Tongue (tissue), 3 donors: ENCODE measurements at places on chromosomes 7 and 10. TPM values are rescaled to one million over a fixed set of nuclear protein-coding genes. Genes with fewer than 3 reads are reported as not detected.

Gene CCDC172
- total RNA-seq = not detected

Gene PON1
- not detected for total RNA-seq

Gene MBL2
- not detected for total RNA-seq

- DNase-seq = peak; percentile 95
These were observed 254.1 kb downstream of the TNS3 start for GRCh38 chr7:47327698-47328391.

GRCh38 chr7:102417105-102417504 lies 16.3 kb upstream of the ORAI2 start:
- DNase-seq = no peak

- no peak for DNase-seq
These were observed 27.8 kb downstream of the ABI1 start for GRCh38 chr10:26832960-26833359.
